Endodermal cell (in vitro differentiated cells): ENCODE measurements at places on chromosomes 6 and 20. TPM values are rescaled to one million over a fixed set of nuclear protein-coding genes. Genes with fewer than 3 reads are reported as not detected.

The PDE10A gene
- 22.8 to 28.9 TPM (median 24.3 TPM) in 3 replicates for total RNA-seq

The KIAA1755 gene
- not detected in 3 replicates for total RNA-seq

The CCNC gene
- total RNA-seq = 85.3 to 99.2 TPM (median 96.4 TPM) in 3 replicates

The SUPT3H gene
- total RNA-seq = 32.4 to 49.0 TPM (median 32.7 TPM) in 3 replicates
